Right atrium auricular region (tissue), 2 donors: ENCODE measurements at places on chromosomes 5 and 9. TPM values are rescaled to one million over a fixed set of nuclear protein-coding genes. Genes with fewer than 3 reads are reported as not detected.
A peak's percentile ranks its signal among the peaks of the same experiment; 100 is the strongest.

- no peak overlapping the region for H3K27ac ChIP-seq
- no peaks in the 10 kb centered on the region for H3K36me3 ChIP-seq
- no peaks in the 10 kb centered on the region for H3K27me3 ChIP-seq
- DNase-seq: no peak
- no peak overlapping the region for H3K4me3 ChIP-seq
Measured at GRCh38 chr9:126844085-126844484, 16.4 kb upstream of the ZBTB34 start.

DNA sequence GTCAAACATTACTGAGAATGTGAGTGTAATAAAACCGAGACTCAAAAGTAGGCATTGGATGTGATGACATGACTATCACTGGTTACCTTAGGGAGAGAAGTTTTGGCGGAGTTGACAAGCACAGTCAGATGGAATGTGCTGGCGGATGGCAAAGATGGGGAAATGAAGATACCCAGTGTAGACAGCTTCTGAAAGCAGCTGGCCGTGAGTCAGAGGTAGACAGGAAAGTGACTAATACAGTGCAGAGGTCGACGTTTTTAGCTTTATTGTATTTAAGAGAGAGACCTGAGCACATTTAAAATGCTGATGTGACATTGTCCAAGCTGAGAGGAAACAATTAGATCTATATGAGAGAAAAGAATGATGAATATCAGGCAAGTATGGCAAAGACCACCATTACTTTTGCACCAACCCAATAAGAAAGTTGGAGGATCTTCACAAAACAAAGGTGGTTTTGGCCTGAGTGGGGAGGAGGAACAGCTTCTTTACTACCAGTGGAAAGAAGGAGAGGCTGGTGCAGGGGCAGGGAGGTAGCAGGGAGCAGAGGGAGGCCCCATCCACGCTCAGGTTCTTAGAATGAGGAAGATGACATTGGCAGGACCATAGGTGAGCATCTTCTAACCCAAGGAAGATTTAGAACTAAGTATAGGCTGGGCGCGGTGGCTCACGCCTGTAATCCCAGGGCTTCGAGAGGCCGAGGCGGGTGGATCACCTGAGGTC is 36.7 kb upstream of the KCNIP1 start:
- H3K4me1 ChIP-seq: no peaks in the 10 kb centered on the region
- H3K27me3 ChIP-seq: no peaks in the 10 kb centered on the region
- H3K4me3 ChIP-seq: no peak overlapping the region
- peak; percentile 57 for DNase-seq
- H3K27ac ChIP-seq: no peak overlapping the region

GRCh38 chr5:170611449-170612090 is 107.8 kb downstream of the KCNIP1 start:
- H3K4me1 ChIP-seq: no peaks in the 10 kb centered on the region
- no peak for DNase-seq
- H3K4me3 ChIP-seq: no peak overlapping the region
- no peak overlapping the region for H3K27ac ChIP-seq
- no peaks in the 10 kb centered on the region for H3K36me3 ChIP-seq
- no peaks in the 10 kb centered on the region for H3K27me3 ChIP-seq

- no peak for DNase-seq
- H3K27ac ChIP-seq: peak overlapping the region; percentile 99
- no peaks in the 10 kb centered on the region for H3K27me3 ChIP-seq
- no peaks in the 10 kb centered on the region for H3K36me3 ChIP-seq
- peaks cover 88% of the 10 kb centered on the region for H3K4me1 ChIP-seq
- no peak overlapping the region for H3K4me3 ChIP-seq
Measured at GRCh38 chr9:129494113-129494789, 126.7 kb downstream of the C9orf50 start.

GRCh38 chr9:119332522-119332921 is 36.7 kb downstream of the BRINP1 start:
- H3K4me3 ChIP-seq: no peak overlapping the region
- DNase-seq: no peak
- H3K27ac ChIP-seq: no peak overlapping the region
- H3K36me3 ChIP-seq: no peaks in the 10 kb centered on the region

GRCh38 chr5:77707791-77708190 is 68.3 kb downstream of the TBCA start:
- no peaks in the 10 kb centered on the region for H3K4me1 ChIP-seq
- no peak overlapping the region for H3K4me3 ChIP-seq
- H3K36me3 ChIP-seq: peaks cover 49% of the 10 kb centered on the region
- H3K27ac ChIP-seq: no peak overlapping the region

DNA sequence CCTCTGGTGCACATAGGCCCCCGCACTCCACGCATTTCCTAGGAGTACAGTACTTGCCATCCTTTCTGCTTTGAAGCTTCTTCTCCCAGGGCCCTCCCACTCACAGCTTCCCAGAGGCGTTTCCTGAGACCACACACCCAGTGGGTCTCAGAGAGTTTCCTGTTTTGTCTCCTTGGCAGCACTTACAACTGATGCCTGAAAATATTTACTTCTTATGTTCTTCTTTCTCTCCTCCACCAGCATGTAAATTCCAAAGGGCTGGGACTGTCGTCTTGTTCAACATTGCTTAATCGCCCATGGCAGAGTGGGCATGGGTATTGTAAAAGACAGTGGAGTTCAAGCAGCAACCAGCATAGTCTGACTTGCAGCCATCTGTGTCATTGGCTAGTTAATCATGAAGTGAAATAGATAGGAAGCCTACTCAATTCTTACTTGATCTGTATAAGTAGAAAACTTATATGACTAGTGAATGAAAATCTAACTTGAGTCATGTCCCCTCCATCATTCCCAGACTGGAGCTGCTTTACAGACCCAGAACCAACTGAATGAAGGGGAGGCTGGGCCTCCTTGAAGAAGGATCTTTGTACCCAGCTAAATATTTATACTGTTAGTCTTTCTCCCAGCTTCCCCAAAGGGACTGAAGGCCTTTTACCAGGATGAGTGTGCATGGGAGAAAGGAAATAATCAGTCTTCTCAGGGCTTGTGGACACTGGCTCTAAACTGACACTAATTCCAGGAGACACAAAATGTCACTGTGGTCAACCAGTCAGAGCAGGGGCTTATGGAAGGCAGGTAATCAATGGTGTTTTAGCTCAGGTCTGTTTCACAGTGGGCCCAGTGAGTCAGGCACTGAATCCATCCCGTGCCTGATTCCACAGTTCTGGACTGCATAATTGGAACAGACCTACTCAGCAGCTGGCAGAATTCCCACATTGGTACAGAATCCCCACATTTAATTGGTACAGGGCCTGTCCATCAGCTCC is 116.4 kb downstream of the SV2C start:
- H3K27ac ChIP-seq: no peak overlapping the region
- no peaks in the 10 kb centered on the region for H3K27me3 ChIP-seq
- H3K36me3 ChIP-seq: no peaks in the 10 kb centered on the region
- H3K4me1 ChIP-seq: no peaks in the 10 kb centered on the region
- no peak for DNase-seq

- H3K27ac ChIP-seq: no peak overlapping the region
- no peak for DNase-seq
- no peaks in the 10 kb centered on the region for H3K27me3 ChIP-seq
- no peaks in the 10 kb centered on the region for H3K4me1 ChIP-seq
Measured at GRCh38 chr5:7794311-7794710, 56.6 kb downstream of the CFAP90 start.

DNA sequence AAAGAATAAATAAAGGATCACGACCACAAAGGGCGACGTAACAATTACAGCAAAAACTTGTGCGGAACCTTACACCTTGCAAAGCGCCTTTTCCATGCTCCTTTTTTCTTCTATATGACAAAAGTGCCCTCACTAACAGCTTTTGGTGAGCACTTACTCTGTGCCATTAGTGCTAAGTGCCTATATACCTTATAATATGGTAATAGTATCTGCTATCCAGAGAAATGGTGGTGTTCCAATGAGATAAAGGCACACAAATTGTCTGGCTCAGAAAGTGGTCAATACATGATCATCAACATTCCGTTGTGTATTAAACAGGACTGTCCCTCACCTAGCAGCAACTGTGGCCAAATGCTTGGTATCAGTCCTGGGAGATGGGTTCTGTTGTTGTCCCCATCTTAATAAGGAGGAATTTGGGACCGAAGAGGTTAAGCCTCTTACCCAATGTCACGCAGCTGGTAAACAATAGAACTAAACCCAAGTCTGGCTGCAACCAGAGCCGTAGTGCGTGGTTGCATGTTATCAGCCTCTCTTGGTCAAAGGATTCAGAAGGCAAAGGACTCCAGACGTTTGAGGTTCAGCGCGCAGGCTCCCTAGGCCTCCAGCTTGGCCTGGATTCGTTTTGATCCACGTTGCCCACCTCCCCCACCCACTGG is 564 bp upstream of the TOR2A start:
- no peaks in the 10 kb centered on the region for H3K27me3 ChIP-seq
- DNase-seq: no peak
- H3K4me1 ChIP-seq: no peaks in the 10 kb centered on the region

GRCh38 chr5:39394946-39395345 is 29.8 kb downstream of the DAB2 start:
- no peak overlapping the region for H3K4me3 ChIP-seq
- peaks cover 3% of the 10 kb centered on the region for H3K4me1 ChIP-seq
- peaks cover 5% of the 10 kb centered on the region for H3K36me3 ChIP-seq

DNA sequence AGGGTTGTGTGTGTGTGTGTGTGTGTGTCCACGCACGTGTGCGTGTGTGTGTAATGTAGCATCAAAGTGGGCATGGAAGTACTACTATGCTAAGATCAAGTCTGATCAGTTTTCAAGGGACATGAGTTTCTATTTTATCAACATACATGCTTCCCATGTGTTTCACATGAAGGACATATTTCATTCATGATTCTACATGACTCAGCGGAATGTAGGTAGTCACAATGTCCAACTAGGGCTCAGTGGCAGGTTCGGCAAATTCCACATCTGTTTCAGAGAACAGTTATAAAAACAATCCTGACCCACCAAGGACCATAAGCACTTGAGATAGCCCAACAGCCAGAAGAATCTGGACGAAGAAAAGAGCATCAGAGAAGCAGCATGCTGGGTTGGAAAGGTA is 148.3 kb downstream of the SPOCK1 start:
- H3K27me3 ChIP-seq: no peaks in the 10 kb centered on the region
- no peak overlapping the region for H3K27ac ChIP-seq
- no peaks in the 10 kb centered on the region for H3K36me3 ChIP-seq
- H3K4me3 ChIP-seq: no peak overlapping the region

GRCh38 chr5:1010181-1010510 is 1.5 kb downstream of the NKD2 start:
- H3K27me3 ChIP-seq: no peaks in the 10 kb centered on the region
- no peak overlapping the region for H3K4me3 ChIP-seq
- no peak overlapping the region for H3K27ac ChIP-seq
- DNase-seq: peak; percentile 57
- no peaks in the 10 kb centered on the region for H3K4me1 ChIP-seq
- H3K36me3 ChIP-seq: no peaks in the 10 kb centered on the region

- H3K4me1 ChIP-seq: no peaks in the 10 kb centered on the region
- no peak overlapping the region for H3K27ac ChIP-seq
- no peaks in the 10 kb centered on the region for H3K36me3 ChIP-seq
- no peak for DNase-seq
- H3K4me3 ChIP-seq: no peak overlapping the region
Measured at GRCh38 chr5:77644371-77645157, 6.1 kb upstream of the OTP start.

DNA sequence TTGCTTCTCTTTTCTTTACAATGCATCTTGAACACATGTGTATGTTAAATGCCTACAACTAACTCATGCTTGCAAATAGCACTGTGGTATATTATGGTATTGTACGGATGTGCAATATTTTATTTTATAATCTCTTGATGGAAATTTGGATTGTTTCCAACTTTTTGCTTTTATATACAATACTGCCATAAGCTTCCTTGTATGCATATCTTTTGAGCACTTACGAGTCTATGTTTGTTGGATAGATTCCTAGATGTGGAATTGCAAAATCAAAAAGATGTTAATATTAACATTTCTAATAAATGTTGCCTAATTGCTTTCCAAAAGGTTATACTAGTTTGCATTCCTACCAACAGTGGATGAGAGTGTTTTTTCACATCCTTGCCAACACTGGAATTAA is 3.4 kb upstream of the GALNT12 start:
- DNase-seq: no peak
- no peak overlapping the region for H3K27ac ChIP-seq
- H3K4me3 ChIP-seq: no peak overlapping the region
- H3K36me3 ChIP-seq: no peaks in the 10 kb centered on the region
- no peaks in the 10 kb centered on the region for H3K4me1 ChIP-seq

- H3K4me1 ChIP-seq: no peaks in the 10 kb centered on the region
- no peak for DNase-seq
- H3K27ac ChIP-seq: no peak overlapping the region
- no peaks in the 10 kb centered on the region for H3K36me3 ChIP-seq
- no peaks in the 10 kb centered on the region for H3K27me3 ChIP-seq
Measured at GRCh38 chr5:76425928-76426804, 23.1 kb downstream of the IQGAP2 start.

Gene ECM2
- 18.5 TPM for total RNA-seq

Gene PCDHA11
- 0.96 TPM for total RNA-seq

Gene IER5L
- total RNA-seq: 5.5 TPM

Gene OTP
- not detected for total RNA-seq

Gene PCDHB14
- total RNA-seq: 5.1 TPM

Gene SLC36A2
- total RNA-seq: not detected

Gene MEGF10
- total RNA-seq: 3.0 TPM
